ENCODE measurements at places on chromosomes 4 and X. TPM values are rescaled to one million over a fixed set of nuclear protein-coding genes. Genes with fewer than 3 reads are reported as not detected.

The DRP2 gene
- 0.13 TPM for total RNA-seq

The GPC4 gene
- total RNA-seq = 0.76 TPM

The LDOC1 gene
- 6.0 TPM for total RNA-seq

The FMR1NB gene
- not detected for total RNA-seq

The TMEM47 gene
- total RNA-seq = 137 TPM

The PAK3 gene
- total RNA-seq = 0.13 TPM

The TMPRSS11F gene
- not detected for total RNA-seq

The ACSL1 gene
- total RNA-seq = 31.5 TPM

The MTHFD2L gene
- 14.9 TPM for total RNA-seq

Data from articular chondrocyte of knee joint (primary cell).